ENCODE measurements at places on chromosomes 2 and 18.
A peak's percentile ranks its signal among the peaks of the same experiment; 100 is the strongest.

DNA sequence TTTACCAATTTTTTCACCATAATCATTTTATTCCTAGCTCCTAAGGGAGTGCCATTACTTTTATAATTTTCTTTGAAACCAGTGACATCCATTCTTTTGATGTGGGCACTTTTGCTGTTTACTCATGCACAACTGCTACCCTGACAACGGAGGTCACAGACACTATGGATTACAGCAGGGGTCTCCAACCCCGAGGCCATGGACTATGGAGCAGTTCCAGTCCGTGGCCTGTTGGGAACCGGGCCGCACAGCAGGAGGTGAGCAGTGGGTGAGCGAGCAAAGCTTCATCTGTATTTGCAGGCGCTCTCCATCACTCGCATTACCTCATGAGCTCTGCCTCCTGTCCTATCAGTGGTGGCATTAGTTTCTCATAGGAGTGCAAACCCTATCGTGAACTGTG lies 34.6 kb downstream of the PRPF40A start:
- DNase-seq: no peak

DNA sequence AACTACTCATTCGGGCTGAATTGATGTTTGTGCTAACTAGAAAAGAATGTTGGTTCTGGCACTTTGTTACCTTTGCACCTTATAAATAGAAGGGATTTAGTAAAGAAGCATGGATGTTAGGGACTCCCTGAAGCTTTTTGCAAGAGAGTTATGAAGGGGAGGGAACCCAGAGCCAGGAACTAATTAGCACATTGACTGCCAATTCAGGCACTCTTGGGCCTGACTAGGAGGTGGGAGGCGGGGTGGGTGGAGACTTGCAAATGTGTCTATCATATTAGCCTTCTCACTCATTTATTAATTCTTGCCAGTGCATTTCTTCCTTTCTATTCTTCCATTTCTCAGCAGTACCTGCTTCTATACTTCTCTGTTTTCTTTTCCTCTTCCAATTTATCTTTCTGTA lies 1022.4 kb downstream of the TMEM182 start:
- DNase-seq: no peak

GRCh38 chr2:172693037-172693436 lies 42.6 kb upstream of the RAPGEF4 start:
- DNase-seq: peak; percentile 29

GRCh38 chr2:228039752-228040534 lies 141.5 kb downstream of the SPHKAP start:
- DNase-seq: no peak

- no peak for DNase-seq
These were observed 103.3 kb downstream of the CTAGE1 start for GRCh38 chr18:22314420-22314819.

- DNase-seq: no peak
These were observed 128.8 kb downstream of the KCNJ3 start for GRCh38 chr2:154827286-154827685.

DNA sequence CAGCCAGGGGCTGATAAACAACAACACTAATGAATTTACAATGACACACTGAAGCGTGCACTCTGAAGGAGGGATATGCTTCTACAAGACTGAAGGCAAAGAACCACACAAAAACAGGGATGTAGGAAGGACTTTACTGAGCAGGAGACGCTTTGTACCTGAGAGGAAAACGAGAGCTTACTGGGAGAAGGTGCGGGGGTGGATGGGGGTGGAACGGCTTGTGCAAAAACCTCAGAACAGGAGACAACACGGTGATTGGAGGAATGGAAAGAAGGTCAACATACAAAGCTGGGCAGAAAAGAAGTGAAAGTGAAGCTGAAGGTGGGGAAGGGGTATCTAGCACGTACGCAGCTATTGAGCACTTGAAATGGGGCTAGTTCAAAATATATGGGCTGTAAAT lies 93.1 kb downstream of the SLC8A1 start:
- DNase-seq: no peak

- no peak for DNase-seq
These were observed 159.0 kb upstream of the SETBP1 start for GRCh38 chr18:44521668-44522022.

- DNase-seq: no peak
These were observed 55.9 kb upstream of the NOL4 start for GRCh38 chr18:34280653-34281052.

DNA sequence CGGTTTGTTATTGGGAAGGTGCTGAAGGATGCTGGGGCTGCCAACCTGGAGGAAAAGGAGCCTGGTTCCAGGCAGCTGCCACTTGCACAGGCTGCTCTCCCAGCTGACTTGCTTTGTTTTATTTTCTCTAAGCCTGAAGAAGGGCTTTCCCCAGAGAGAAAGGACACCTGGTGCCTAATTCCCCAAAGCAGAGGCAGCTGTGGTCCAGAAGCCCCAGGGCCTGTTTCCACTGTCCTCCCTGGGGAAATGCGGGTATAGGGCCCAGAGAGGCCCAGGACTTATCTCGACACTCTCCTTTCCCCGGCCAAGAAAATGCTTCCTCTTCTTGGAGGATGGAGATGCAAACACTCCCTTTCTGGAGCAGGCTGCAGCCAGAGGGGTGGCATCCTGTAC lies 30.1 kb downstream of the INO80C start:
- no peak for DNase-seq

DNA sequence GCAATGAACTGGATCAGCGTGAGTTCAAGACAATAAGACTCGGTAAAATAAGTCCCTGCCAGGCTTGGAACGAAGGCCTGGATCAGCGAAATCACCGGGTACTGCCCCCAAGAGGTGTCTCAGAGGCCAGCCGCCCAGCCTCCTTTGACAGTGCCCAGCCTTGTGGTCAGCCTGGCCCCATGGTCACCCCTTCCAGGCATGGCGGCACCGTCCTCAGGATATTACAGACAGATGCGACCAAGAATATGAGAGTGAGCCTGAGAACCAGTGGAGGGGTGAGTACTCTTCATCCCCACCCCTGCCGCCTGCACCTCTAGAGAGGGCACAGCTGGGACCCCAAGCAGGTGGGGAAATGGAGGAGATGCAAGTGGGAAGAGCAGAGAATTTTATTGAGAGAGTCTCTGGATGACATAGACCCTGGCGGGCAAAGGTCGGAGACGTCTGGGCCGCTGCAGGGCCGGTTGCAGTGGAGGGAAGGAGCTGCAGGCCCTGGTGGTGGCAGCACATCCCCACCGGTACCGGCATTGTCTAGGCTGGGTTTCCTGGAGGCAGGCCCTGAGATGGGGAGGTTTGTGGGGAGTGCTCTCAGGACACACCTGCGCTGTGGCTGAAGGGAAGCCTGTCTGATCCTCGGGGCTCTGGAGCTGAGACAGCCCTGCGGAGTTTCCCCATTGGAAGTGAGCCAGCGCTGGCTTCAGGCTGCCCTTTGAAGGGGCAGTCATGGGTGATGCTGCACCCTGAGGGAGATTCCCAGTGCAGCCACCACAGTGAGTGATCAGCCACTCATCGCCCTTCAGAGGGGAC lies 190.0 kb downstream of the SEPTIN10 start:
- no peak for DNase-seq

GRCh38 chr2:73907840-73908452 lies 15.1 kb downstream of the ACTG2 start:
- DNase-seq: peak; percentile 50

DNA sequence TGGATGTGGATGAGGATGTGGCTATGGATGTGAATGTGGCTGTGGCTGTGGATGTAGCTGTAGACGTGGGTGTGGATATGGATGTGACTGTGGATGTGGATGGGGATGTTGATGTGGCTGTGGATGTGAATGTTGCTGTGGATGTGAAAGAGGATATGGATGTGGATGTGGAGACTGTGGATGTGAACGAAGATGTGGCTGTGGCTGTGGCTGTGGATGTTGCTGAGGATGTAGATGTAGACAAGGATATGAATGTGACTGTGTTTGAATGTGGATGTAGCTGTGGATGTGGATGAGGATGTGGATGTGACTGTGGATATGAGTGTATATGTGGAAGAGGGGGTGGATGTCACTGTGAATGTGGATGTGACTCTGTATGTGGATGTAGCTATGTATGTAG lies 884.6 kb upstream of the CHAC2 start:
- DNase-seq: no peak

GRCh38 chr2:105812180-105813044 lies 67.7 kb downstream of the NCK2 start:
- no peak for DNase-seq

DNA sequence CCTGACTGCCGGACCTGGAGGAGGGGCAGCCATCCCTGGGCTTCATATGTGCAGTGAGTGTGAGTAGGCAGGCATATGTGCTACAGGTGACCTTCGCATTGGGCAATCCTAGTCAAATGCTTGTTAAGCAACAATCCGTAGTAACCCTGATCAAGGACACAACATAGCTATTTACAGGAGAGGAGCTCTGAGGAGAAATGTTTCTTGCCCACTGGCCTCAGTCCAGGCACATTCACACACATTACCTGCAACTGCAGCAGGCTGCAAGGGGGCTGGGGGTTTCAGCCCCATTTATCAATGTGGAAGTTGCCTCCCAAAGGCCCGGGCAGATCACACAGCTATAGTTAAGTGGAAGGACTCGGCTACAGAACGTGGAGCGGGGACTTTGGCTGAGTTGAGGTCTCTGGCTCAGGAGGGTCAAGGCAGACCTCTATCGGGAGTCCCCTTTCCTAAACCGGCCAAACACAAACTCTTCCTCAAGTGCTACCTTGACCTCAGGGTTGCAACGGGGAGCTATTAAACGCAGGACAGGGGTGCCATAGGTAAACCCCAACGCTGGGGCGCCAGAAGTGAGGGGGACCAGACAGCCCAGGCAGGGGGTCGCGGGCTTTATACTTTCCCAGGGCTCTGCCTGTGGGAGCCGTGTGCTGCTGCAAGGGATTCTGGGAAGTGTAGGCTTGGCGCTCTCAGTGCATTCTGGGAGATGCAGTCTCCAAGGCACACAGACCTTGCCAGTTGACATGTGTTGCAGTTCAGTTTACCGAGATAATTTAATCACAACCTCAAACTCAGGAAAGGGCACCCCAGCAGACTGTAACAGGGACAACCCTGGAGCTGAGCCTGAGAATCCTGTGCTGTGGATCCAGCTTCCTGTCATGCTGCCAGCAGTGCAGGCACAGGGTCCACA lies 9.4 kb downstream of the KHK start:
- DNase-seq: peak; percentile 34

DNA sequence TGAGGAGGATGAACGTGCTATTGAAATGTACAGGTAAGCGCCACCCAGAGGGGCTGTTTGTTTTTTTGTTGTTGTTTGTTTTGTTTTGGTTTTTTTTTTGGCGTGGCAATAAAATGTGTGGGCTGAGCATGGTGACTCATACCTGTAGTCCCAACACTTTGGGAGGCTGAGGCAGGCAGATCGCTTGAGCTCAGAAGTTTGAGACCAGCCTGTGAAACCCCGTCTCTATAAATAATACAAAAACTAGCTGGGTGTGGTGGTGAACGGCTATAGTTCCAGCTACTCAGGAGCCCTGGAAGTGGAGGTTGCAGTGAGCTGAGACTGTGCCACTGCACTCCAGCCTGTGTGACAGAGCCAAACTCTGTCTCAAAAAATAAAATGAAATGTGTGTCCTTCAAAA lies 6.2 kb downstream of the PDCL3 start:
- DNase-seq: no peak

DNA sequence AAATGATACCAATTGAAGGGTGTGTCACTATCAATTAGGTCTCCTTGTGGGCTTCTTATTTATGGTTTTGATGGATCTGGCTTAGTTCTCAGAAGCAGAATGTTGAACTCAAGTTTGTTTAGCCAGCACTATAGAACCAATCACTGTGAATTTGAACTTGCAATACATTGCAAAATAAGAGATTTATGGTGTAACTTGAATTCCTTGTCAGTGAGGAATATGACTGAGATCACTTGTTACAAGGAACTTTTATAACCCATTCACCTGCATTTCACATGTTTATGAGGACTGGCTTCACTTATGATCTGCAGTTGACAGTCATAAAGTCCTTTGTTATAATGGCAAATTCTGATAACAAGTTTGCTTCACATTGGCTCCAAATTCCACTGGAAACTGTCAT lies 9.8 kb downstream of the GATA6 start:
- no peak for DNase-seq

DNA sequence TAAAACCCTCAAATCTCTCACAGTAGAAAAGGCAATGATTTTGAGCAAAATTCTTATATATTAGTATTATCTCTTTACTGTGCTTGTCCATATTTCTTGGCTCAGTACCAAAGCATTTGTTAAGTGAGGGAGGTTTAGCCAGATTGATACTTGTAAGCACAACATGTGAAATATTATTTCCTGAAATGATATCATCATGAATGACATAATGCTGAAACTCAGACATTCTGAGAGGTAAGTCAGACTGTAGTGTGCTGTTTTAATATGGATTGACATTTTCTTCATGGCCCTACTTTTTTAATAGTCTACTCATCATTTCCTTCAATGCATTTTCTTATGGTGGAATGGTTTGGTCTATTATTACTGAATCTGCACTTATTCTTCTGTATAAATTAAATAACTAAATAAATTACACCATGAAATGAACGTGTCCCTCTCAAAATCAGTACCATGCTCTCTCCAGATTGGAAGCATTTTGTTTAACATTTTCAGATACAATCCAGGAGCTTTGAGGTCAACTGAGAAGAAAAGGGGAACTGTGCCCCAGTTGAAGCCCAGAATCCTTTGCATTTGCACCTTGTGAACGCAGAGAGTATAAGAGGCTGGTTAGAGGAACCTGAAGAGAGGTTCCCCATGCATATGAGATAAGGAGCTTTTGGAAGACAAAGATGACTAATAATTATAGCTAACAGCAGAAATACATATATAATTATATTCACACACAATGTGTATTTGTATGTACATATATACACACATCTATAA lies 50.1 kb upstream of the CRACDL start:
- DNase-seq: no peak

DNA sequence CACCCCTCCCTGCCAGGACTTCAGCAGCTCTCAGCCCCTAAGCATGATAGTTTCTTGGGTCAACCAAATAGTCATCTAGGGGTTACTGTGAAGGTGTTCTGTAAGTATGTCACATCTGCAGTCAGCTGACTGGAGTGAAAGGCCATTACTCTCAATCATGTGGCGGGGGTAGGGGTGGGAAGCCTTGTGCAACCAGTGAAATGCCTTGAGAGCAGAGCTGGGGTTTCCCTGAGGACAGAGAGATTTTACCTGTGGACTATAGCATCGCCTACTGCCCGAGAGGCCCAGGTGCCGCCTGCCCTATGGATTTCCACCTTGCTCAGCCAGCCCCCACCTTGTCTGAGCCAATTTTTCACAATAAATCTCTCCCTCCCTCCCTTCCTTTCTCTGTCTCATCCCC lies 20.9 kb upstream of the KLF11 start:
- DNase-seq: no peak

- DNase-seq: no peak
These were observed 7.7 kb upstream of the AMMECR1L start for GRCh38 chr2:127893494-127893893.
